Inflammatory macrophage treated with lipopolysaccharide for 1 hour (primary cell): ENCODE measurements at places on chromosomes 16 and 17.

GRCh38 chr16:67399218-67399733 lies 6.0 kb upstream of the TPPP3 start:
- no peak for DNase-seq

DNA sequence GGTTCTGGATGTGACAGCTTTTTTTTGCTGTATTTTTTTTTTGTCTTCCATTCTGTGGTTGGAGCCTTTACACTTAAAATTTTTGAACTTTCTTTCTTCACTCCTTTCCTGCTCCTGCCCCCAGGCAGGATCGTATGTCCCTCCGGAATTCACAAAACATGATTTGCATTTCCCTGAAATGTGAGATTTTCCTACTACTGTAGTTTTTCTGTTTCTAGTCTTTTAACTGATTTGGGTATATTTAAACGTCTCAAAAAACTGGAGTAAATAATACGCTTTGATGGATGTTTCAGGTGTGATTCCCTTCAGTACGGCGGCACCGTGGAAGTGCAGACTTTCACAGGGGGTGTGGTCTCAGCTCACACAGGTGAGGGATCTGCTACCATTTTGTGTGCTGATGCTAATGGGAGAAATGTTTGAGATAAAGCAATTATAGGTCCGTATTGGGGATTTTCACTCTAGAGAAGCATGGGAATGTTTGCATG lies 686 bp downstream of the SRCAP start:
- DNase-seq, result no peak

- DNase-seq, result no peak
Observed at GRCh38 chr16:57529391-57530103, 6.8 kb downstream of the CCDC102A start.

GRCh38 chr17:19755392-19755791 lies 7.3 kb upstream of the ALDH3A1 start:
- no peak for DNase-seq

GRCh38 chr16:17397499-17397891 lies 73.3 kb downstream of the XYLT1 start:
- DNase-seq, result no peak

DNA sequence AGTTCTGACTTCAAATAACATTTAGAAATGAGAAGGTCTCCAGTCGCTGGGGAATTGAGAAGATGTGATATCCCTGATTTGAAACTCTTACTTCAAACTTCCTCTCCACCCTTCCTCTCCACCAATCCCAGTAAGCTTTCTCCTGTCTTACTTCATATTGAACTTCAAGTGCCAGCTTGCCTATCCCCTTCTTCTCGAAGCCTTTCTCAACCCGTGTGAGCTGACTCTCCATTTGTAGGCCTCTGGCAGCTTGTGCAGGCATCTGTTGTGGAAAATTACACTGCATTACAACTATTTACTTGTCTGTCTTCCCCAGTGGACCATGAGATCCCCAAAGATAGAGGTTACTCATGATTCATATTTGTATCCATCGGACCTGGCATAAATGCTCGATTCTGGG lies 280.8 kb upstream of the CDH5 start:
- DNase-seq, result no peak

DNA sequence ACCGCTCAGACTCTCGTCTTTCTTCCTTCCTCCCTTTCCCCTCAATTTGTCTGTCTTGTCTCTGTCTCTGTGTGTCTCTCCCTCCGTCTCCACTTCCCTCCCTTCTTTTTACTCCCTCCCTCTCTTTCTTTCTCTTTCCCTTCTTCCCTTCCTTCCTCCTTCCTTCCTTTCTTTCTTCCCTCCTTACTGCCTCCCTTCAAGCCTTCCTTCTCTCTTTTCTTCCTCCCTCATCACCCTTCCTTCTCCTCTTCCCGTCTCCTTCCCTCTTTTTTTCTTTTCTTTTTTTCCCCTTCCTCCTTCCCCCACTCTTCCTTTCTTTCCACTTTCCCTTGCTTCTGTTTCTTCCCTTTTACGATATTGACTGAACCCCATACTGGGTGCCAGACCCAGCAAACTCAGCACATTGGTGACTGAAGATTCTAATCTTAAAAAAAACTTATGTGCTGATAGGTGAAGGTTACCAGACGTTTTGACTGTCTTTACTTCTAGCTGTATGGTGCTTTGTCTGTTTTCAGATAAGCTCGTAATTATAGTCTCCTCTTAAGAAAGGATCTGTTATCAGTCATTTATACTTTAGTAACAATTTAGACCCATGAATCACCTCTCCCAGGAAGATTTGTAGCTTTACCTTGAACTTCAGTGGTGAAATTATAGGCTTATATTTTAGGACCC lies 481 bp upstream of the BRD7 start:
- DNase-seq, result no peak

DNA sequence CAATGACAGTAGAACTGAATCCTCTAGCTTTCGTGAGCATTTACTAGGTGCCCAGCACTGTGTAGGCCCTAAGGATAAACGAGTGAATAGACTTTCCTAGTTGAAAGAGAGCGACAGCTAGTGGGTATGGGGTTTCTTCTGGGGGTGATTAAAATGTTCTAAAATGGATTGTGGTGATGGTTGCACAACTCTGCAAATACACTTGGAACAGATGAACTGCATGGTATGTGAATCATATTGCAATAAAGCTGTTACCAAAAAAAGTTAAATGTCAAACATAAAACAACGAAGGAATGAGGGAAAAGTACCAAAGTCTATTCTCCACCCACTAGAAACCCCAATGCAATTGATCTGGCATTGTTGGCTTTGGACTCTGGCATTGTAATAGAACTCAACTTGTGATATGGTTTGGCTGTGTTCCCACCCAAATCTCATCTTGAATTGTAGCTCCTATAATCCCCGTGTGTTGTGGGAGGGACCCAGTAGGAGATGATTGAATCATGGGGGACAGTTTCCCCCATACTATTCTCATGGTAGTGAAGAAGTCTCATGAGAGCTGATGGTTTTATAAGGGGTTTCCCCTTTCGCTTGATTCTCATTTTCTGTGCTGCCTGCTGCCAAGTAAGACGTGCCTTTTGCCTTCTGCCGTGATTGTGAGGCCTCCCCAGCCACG lies 70.5 kb downstream of the MARF1 start:
- DNase-seq, result peak; percentile 33

DNA sequence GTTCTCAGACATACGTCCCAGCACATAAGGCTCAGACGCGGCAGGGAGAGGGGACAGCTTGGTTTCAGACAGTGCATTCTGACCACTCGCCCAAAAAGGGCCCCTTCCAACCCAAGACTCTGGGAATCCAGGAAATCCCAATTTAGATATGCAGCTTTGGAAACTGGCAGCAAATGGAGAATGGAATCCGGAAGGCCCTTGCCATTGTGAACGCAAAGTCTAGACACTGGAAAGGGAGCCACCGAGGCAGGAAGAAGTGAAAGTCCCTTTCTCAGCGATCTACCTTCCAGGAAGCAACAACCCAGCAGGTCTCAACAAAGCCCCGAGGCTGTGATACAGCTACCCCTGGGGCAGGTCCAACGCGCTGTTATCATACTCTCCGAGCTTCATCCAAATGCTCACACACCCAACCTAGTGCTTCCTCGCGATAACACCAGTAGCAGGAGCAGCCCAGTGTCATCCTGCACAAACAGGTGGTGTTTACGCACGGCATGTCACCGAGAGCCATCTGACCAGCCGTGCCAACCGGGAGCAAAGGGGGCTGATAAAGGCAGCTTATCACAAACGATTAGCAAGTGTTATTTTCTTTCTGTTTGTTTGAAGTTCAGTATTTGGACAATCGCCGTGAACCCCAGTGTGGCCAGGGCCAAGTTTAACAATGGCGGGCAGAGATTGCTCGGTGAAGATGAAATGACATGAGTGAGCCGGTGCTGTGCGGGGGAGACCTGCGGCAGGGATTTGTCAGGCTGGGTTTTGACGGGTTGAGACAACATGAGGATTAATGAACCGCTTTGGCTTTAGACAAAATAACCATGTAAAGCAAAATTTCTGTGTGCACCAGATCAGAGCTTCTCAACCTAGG lies 240.6 kb downstream of the FOXL1 start:
- DNase-seq, result no peak

GRCh38 chr17:10192972-10193371 lies 5.4 kb downstream of the GAS7 start:
- no peak for DNase-seq

DNA sequence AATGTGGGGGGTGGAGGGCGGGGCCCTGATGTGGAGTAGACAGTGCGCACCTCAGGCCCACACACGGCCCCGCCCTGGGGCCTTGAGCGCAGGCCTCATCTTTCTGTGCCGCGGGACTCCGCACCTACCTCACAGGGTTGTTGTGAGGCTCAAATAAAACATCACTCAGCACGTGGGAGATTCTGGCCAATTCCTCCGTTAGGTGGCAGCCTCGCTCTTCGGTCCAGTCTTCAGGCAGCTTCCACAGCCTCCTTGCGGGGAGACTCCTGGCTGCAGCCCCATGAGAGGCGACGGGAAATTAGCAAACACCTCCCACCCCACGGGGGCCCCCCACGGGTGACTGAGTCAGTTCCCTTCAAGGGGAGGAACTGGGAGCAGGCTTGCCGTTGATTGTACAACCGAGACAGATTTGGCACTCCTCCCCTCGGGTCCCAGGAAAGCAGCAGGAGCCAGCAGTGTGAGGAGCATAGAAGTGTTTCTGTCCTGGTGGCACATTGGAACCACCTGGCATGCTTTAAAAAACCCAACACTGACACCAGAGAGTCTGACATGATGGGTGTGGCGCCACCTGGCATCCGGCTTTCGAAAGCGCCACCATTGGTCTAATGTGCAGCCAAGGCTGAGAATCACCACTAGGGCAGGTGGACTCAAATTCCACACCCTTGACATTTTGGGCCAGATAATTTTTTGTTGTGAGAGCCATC lies 7.6 kb downstream of the MRM1 start:
- peak; percentile 58 for DNase-seq

- DNase-seq, result peak; percentile 86
Observed at GRCh38 chr17:68777243-68777855, 176.2 kb upstream of the FAM20A start.

GRCh38 chr16:3577302-3577752 lies at the start of gene NLRC3:
NLRC3 (minus strand) TSS chr16:3577403; CDS start chr16:3565036, 12,367 bp downstream.
- DNase-seq, result no peak

DNA sequence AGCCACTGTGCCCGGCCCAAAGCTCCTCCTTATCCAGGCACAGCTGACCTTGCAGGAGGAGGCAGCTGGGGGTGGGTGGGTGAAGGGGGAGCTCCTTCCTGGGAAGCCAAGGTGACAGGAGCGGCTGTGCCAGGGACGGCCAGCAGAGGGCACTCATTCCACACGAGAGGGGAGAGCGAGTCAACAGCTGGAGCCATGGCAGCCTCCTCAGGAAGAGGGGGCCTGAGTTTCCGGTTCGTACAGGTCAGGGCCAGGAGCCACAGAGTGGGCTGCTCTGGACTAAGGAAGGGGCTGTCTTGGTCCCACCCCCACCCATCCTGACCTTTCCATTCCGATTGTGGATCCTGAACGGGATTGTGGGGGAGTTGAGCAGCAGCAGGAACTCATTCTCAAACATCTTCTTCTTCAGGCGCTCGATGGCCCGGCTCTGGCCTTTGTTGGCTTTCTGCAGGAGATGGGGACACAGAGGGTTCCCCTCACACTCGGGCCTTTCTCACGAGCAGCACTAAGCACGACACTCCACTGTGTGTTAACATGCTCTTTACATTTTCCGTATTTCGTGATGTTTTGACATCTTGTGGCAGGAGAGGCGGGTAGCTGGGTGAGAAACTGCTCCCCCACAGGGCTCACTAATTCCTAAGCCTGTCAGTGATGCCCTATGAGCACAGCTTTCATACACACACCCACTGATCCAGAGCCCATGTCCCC lies 61.6 kb downstream of the TIMM22 start:
- peak; percentile 89 for DNase-seq

DNA sequence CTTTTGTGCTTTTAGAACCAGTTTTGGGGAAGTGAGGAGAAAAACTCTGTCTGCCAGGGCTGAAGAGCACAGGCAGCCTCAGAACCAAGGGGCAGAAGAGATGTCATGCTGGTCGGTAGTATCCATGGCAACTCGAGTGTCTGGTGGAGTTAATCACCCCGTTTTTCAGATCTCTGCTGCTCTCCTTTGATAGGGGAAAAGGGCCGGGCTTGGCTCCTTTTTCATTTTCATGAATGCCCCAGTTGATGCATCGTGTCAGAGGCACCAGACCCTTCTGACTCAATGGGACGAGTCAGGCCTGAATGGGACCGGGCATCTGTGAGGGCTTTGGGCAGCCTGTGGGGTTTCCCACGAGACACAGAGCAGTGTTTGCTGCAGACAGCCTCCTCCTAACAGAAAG lies 304.6 kb downstream of the ABCC12 start:
- no peak for DNase-seq

DNA sequence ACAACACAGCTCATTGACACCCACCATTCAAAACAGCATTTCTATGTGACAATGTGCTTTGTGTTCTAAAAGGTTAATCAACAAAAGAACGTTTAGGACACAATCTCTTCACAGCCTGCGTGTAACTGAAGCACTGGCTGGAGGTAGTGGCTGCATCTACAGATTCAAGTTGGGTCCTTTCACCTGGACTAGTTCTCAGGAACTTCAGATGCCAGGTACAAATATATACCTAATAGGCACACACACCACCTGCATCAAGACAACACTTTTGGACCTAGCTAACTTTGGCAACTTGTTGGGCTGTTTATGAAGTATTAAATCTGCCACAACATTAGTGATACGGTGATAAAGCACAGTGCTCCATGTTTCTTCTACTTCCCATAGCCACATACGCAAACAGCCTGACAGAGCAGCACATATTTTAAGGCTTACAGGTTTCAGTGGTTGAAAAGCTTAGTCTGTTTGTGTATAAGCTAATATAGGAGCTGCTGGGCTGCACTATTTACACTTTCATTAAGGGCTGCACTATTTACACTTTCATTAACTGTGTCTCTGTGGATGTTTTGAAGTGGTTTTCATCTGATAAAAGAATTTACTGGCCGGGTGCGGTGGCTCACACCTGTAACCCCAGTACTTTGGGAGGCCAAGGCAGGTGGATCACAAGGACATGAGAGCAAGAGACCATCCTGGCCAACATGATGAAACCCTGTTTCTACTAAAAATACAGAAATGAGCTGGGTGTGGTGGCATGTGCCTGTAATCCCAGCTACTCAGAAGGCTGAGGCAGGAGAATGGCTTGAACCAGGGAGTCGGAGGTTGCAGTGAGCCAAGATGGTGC lies 132.6 kb downstream of the PARN start:
- no peak for DNase-seq

DNA sequence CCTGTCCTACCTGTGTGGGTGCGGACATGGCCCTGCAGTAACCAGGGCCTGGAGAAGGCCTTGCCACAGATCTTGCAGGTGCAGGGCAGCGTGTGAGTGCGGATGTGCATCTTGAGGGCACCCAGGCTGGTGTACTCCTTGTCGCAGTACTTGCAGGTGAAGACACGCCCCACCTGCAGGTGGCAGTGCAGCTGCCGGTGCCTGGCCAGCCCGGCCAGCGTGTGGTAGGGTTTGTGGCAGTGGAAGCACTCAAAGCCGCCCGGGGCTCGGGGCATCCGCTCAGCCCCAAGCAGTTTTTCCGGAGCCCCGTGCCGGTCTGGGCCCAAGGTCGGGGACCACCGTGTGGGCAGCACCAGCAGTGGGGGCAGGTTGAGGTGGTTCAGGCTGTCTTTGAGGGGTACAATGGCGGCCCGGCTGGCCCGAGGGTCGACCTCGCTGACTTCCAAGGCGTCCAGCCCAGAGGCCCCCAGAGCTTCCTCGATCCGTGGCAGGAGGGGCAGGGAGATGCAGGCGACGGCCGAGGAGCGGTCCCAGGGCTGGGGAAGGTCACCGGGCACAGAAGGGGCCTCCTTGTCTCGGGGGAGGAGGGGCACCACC lies 5.1 kb downstream of the SNAI3 start:
- DNase-seq, result no peak

- DNase-seq, result no peak
Observed at GRCh38 chr17:58381124-58382035, 29.4 kb upstream of the SUPT4H1 start.

- DNase-seq, result no peak
Observed at GRCh38 chr17:79306424-79307318, 232.0 kb downstream of the ENGASE start.
